Stimulated activated naive CD8-positive, alpha-beta T cell treated with anti-CD3 and anti-CD28 coated beads, Interleukin-15, amount 100 ng/mL, for 72 hours (primary cell): ENCODE measurements at places on chromosomes 12 and 14.

DNA sequence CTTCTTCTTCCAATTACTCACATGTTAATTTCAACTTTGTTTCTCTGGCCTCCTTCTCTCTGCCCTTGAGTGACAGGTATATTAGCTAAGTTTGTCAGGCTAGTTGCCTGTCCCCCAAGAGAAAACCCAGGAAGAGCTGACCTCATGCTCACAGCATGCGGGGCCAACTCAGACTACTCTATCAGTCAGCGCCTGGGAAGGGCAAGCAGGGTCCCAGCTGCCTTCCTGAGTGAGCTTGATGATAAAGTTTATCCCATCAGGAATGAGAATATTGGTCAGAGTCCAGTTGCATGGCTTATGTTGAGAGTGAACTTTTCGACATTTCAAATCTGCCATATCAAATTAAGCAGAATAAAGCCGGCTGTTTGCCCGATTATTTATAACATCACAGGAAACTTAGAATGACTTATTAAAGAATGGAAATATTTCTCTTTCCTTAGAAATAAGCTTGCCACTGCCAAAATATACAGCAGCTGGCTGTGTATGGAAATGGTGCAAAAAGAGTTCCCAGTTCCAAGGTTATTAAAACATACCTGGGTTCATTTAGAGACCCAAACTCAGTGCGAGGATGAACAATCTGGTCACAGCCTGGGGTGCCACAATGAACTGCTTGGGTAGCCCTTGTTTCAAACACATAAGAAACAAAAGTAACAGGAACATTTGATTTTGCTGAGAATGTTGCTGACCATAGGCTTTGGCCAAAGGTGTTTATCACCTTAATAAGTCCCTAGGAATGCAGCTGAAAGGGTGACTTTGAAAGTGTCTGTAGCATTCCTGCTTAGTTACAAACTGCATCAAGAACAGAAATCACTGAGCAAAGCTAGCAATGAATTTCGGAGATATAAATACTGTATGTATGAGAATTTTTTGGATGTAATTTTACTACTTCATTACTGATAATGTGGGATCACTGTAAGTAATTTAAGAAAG, 1553.8 kb upstream of the FLRT2 start:
- no peak for DNase-seq

DNA sequence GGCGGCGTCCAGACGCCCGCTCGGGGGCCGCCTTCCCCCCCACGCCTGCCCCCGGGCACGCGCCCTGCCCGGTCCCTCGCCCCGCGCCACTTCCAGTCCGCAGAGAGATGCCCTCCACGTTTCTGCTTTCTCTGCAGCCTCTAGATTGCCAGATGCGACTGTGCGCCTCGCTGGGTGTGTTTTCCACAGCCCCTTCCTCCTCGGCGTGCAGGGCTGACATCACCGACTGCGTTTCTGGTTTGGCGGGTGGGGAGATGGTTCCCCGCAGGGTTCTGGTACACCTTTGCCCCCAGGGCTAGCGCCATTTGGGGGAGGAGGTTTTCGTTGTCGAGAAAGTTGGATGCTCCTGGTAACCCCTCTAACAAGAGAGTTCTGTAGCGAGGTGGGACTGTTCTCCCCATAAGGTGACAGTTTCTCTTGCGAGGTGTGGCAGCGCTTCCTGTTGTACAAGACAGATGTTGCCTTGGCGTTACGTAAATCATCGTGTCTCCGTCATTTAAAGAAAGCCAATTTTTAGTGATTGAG, 1.5 kb downstream of the CALM1 start:
- DNase-seq = peak; percentile 78

DNA sequence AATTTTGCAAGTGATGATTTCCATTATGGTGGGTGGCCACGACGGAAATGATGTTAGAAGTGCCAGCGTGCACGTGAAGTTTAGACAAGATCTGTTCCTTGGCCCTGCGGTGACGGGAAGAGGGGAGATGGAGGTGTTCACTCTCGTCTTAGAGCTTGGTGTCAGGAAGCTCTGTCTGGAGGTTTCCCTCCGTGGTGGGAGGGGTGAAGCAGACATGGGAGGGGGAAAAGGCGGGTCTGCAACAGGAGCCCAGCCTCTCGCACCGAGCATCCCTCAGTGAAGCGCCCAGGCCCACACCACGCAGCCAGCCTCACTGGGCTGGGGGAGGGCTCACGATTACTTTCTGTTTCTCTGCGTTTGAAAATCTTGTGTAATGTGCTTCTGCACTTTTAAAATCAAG, 26.3 kb downstream of the EML1 start:
- peak; percentile 16 for DNase-seq

GRCh38 chr12:116598311-116599284, 39.4 kb downstream of the MAP1LC3B2 start:
- no peak for DNase-seq

DNA sequence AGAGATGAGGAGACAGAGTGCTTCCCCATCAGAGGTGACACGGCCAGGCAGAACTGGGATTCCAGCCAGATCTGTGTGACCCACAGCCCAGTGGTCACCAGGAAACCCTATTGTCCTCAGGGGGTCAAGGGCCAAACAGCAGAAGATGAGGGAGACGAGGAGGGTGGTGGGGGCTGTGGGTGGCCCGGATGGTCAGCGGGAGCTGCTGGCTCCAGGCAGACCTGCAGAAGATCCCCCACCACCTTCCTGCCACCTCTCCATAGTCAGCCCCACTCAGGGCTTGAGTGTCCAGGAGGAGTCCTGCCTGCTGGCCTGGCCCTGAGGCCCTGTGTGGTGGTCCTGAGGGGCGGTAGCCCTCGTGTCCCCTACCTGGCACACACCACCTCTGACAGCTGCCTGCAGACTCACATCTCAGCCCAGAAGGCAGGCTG, 136.8 kb downstream of the CALM1 start:
- no peak for DNase-seq
